ENCODE measurements at places on chromosomes 3 and 15.

DNA sequence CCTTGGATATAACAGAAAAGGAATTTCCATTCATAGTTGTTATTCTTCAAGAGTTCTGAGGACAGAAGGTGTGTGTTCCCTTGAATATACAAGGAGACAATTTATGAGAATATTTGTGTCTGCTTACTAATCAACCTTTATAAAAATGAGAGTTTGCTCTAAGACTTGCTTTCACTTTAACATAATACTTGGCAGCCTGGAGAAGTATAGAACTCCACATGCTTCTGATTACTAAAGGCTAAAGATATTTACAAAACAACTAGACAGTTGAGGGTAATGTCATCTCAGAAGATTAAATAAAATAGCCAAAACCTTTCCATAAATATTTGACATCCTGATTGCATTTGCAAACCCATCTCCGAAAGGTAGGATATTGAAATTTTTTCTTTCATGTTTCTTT is 727.1 kb upstream of the NAALADL2 start:
- no peak for DNase-seq

DNA sequence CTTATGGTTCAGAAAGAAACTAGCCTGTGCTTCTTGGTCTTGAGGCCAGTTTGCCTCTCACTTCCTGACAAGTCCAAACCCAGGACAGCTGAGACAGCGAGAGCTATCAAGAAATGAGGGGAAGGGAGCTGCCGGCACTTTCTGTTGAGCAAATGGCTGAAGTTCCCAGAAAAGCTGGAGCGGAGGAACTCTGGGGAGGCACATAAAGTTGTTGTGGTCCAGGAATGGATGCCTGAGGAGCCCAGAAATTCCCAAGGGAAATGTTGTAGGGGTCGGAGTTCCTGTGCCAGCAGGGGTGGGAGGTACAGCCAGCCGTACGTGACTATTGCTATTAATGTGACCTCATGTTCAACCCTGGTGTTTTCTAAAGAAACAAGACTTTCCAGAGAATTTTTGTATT is 98.8 kb upstream of the TNFAIP8L3 start:
- DNase-seq: no peak

DNA sequence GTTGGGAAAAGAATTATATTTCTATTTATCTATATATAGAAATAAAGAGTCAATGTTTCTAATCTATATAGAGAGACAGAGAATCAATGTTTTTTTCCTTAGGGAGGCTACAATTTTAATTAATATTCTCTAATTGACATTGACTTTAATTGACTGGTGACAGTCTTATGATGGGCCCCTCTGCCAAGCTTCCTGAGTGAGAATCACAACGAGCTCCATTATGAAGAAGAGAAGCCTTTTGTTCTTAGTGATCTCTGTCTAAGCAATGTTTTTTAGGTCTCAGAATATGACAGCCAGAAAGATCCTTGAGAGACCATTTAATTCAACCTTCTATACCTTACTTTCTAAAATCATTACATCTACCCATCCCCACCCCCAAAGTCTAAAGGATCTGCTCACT is 70.9 kb downstream of the IGSF11 start:
- DNase-seq: no peak

DNA sequence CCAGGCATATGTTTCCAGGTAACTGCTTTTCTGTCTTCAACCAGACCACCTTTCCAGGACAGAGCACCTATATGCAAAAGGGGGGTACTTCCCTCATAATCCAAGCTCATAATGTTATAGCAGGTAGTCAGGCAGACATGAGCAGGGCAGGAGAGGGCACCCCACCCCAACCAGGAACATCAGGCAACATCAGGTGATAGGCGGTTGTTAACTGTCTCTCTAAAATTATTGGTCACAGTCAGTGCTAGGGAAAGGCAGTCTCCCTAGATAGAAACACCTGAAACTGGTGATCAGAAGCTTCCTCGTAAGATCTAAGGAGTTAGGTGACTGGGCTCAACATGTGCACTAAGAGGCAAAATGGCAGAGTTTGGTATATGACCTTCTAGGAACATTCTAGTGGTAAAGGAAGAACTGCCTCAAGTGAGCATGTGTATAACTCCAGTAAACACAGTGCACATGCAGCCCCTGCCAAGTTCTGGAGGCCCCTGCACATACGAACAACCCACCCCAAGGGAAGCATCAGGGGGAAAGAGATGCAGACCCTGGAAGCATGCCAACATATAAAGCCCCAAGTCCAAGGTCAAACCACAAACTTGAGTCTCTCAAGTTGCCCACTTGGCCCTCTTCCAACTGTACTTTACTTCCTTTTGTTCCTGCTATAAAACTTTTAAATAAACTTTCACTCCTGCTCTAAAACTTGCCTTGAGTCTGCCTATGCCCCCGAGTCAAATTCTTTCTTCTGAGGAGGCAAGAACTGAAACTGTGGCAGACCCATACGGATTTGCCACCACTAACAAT is 270.9 kb downstream of the ULK4 start:
- DNase-seq: no peak

- DNase-seq: no peak
Observed at GRCh38 chr3:143321058-143321769, 201.6 kb downstream of the CHST2 start.

- no peak for DNase-seq
Observed at GRCh38 chr3:102132370-102132769, 283.1 kb downstream of the NFKBIZ start.

DNA sequence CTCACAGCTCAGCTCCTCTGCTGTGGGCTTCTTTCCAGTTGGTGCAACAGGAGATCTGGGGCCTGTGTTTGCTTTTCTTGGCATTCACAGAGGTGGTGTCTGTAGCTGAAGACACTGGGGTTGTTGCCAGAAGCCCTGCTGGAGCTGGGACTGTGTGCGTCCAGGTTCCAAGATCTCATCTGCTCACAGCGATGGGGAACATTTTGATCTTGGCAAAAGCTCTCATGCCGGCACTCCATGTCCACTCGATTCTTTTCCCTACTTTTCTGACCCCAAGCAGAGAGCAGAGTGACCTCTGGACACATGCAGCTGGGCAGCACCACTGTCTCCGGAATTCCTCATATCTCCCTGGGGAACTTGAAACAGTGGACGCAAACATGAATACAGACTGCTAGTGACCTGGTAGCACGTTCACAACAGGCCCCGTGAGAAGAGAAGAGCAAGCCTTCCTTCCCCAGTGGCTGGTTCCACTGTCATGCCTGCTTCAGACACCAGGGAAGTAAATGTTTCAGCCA is 36.1 kb upstream of the MECOM start:
- DNase-seq: peak; percentile 20

- no peak for DNase-seq
Observed at GRCh38 chr3:48356419-48356818, 15.6 kb upstream of the FBXW12 start.

DNA sequence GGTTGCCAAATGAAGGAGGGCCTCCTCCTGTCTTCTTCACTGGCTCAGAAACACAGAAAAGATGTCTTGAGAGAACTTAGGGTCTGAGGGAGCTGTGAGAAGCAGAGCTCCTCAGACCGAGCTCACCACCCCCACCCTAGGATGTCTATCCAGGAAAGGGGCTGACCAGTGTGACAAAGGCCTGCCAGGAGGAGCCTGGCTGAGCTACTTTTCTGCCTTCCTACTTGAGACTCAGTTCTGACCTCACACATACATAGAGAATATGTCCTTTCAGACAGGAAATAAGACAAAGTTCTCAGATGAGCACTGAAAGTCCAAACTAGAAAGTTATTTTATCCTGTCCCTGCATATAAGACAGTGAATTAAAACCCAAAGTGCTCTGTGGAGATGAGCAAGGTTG is 54.5 kb downstream of the KIF9 start:
- DNase-seq: no peak

- DNase-seq: no peak
Observed at GRCh38 chr15:74172701-74173379, 670 bp upstream of the ISLR start.

DNA sequence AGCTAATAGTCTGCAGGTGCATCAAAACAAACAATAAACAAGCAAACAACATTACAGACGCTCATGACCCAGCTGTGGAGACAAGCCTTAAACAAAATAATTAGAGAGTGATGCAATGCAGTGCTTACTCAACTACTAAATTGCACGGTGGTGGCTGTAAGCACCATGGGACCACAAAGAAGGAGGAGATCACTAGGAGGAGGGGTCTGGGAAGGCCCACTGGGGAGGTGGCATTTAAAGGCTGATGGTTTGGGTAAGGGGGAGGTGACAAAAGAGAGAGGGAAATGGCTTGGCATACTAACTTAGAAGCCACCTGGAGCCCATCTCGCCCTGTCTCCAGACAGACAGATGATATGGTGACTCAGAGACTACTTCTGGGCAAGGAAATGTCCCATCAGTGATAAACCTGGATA is 516.7 kb downstream of the FOXP1 start:
- no peak for DNase-seq

DNA sequence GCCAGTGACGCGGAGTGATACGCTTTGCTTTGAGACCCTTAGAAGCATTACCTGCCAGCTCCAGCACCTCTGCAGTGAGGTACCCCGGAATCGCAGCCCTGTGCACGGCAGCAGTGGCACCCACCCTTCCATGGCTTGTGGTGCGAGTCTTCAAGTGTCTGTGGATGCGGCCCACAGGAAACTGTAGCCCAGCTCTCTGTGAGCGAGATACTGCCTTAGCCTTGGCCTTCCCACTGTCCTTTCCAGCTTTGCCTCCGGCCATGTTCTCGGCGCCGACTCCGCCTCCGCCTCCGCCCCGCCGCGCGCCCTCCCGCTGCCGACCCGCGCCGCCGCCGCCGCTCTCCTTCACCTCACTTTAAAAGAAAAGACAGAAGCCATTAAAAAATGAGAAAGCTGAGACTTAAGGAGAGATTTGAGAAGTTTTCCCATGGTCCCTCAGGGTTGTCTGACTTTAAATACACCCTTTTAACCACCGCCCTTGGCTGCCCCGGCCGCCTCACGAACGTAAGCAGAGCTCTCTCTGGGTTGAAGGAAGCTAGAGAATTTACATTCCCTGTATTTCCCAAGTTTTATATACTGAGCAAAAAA is 78.5 kb upstream of the FAM174B start:
- peak; percentile 27 for DNase-seq

DNA sequence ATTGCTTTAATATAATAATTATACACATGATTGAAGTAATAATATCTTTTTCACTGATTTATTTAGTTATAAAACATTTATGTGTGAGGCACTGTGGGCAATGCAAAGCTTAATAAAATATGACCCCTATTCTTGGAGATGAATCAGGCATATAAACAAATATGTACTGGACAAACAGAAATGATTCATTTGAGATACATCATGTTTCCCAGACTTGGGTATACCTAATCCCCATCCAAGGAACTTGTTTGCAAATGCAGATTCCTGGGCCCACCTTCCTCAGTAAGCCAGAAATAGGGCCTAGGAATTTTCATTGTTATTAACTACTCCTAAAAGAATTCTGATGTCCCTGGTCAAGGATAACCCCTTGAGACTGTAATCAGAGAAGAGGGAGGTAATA is 184.2 kb downstream of the CHL1 start:
- DNase-seq: no peak

DNA sequence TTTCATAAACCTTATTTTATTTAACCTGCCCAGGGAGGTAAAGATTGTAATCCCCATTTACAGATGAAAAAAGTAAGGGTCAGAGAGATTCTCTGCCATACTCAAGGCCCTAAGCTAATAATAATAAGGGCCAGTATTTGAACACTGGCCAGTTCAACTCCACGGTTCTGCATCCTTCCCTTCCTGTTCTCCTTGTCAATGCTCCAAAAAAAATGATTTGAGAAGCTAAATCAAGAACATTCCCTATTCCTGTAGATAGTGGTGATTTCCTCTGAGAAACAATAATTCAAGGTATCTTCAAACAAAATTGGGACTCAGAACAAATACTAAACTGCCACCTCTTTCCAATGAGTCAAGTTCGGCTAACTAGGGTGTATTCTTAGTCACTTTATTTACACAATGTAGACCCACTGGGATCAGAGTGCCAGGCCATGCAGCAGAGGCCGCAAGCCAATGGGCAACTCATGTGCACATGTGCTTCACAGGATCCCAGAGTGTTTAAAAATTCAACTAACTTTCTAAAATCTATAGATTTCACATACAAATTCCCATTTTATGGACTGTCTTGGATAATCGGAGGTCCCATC is 459.6 kb upstream of the WNT5A start:
- no peak for DNase-seq

DNA sequence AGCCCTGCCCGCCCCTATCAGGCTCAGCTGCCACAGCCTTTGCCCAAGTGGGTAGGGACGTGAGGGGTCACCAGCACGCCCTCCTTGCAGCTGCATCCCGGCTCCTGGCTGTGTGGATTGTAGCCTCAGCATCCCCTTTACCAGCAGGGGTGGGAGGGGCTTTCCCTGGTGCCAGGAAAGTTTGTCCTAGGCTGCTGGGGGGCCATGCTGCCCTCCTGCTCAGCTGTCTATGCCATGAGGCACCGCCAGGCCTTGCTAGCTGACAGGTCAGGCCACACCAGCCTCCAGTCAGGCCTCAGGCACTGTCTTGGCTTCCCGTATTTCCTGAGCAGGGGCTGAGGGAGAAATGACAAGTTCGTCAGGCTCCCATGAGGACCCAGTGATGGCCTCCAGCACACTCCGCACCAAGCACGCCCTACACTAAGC is 32.3 kb downstream of the TKT start:
- DNase-seq: no peak

DNA sequence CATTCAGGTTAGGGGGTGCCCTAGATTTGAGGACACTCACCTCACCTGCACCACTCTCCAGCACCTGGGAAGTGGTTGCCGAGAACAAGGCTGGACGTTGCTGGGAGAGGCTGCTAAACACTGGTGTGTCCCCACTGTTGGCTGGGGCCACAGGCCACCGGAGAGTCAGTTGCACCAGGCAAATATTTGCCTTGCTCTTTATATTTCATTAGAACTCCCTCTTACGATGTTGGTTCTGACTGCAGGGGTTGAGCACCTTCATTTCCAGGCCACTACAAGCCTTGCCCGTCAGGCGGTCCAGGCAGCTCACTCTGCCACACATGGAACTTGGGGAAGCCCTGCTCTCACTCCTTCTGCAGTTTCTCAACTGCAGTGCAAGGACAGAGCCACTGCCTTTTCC is 30.7 kb downstream of the HCN4 start:
- no peak for DNase-seq

- no peak for DNase-seq
Observed at GRCh38 chr3:58989955-58990354, 59.9 kb downstream of the CFAP20DC start.

GRCh38 chr3:16480861-16481545 is 32.5 kb downstream of the RFTN1 start:
- DNase-seq: no peak

- DNase-seq: peak; percentile 81
Observed at GRCh38 chr15:59299929-59300617, 72.6 kb downstream of the MYO1E start.

- DNase-seq: no peak
Observed at GRCh38 chr3:32844914-32845313, 27.1 kb downstream of the TRIM71 start.

Data from Ammon's horn (tissue), 1 donor.